Activated naive CD4-positive, alpha-beta T cell treated with anti-CD3 and anti-CD28 coated beads, Interleukin-2, amount 50 U/mL, for 72 hours (primary cell): ENCODE measurements at places on chromosomes 2 and 18.

DNA sequence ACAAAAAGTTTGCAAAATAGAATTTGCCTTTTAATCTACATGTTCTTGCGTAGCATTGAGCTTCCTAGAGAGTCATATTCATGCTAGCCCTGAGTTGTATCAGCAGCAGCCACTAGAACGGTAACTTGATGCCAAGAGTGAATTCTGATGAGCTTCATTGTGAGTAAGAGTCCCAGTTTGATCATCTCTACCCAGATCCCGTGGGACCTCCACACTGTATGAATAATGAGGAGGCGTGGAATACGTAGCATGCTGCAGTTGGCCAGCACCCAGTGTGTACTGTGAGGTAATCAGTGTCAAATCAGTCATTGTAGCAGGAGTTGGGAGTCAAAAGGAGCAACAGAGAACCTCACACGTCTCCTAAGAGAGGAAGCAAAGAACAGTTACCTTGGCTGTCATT lies 197.9 kb downstream of the NEDD4L start:
- no peak for DNase-seq

- DNase-seq = no peak
These were observed 41.4 kb downstream of the USP14 start for GRCh38 chr18:199768-200167.

- no peak for DNase-seq
These were observed 29.7 kb downstream of the LYPD6 start for GRCh38 chr2:149360106-149360505.

DNA sequence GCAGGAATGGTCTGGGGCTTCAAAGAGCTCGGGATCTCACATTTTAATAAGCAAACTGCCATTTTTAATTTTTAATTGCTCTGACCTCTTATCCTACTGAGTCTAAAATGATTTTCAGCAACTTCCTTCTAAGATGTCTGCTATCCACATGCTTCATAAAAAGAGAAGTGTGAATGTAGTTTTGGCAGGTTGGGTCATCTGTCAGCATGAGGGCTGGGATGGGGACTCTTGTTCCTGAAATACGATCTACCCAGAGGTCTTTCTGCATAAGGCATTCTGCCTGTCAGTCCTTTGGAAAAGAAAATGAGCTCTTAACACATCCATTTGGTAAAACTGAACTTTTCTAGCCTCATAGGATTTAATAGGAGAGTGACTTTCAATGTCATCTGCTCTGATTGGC lies 252.8 kb upstream of the APCDD1 start:
- no peak for DNase-seq

DNA sequence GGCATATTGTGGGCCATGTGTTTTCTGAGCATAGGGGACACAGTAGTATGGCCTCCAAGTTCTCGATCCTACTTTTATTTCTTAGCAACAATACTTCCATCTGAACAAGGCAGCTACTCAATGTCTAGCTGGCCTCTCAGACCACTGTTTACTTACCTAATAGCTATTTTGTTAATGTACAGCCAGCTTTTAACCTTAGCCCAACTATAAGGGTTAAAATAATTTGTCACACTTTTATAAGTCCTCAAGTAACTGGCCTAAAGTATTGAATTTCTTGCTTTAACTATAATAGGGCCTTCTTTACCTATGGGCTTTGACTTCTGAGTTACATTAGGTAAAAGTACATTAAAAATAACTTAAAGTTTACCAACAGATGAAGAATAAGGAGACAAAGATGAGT lies 117.4 kb downstream of the GAREM1 start:
- no peak for DNase-seq

GRCh38 chr2:128196026-128196425 lies 105.0 kb downstream of the UGGT1 start:
- no peak for DNase-seq
